ENCODE measurements at places on chromosomes 11 and 22.

DNA sequence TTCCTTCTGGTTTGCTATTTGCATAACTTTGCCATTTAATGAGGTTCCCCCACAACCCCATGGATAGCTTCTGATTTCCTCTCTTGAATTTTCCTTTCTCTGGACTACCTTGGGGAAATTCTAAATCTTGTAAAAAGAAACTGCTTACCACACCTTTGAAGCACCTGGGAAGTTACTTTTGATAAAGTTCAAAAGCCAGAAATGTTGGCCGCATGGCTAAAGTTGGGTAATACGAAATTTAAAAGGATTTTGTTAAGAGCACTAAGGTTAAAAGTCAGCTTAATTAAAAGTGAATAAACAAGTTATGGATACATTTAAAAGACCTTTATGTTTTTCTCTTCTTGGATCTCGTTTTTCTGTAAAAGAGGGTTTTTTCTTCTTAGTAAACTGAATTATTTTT lies 5.5 kb downstream of the CASP4 start:
- DNase-seq, result no peak

GRCh38 chr22:23128269-23129108 lies 13.3 kb downstream of the RSPH14 start:
- DNase-seq, result peak; percentile 57

DNA sequence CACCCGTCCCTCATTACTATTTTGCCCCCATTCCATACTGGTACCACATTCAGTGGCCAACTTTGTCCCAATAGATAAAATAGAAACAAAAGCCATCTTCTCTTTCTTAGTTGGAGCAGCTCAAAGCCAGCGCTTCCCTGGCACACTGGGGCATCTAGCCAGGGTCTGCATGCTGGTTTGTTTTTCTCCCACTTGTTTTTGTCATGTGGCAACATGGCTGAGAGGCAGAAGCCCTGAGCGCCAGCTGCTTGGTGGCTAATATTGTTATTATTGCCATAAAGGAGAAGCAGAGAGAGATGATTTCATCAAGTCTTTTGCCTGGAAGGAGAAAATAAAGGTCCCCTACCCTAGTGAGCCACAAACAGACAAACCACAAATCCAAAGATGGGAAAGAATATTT lies 48.4 kb upstream of the CRTAM start:
- no peak for DNase-seq

DNA sequence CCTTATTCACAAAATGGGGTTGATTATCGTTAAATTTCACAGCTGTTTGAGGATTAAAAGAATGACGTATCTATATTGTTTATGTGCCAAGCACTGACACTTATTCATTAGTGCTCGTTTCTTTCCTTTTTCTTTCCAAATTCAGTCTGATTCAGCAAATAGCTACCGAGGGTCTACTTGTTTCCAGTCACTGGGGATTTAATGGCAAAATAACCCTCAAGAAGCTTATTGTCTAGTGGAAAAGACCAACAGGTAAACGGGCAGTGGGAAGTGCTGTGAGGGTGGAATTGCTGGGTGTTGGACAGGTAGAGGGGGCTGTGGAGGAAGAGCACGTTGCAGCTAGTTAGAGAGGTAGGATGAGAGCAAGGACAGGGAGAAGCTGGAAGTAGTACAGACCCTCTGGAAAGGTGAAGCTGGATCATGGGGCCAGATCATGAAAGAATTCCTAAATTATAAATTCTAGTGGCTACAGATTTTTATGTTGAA lies 48.3 kb upstream of the BIRC3 start:
- no peak for DNase-seq

DNA sequence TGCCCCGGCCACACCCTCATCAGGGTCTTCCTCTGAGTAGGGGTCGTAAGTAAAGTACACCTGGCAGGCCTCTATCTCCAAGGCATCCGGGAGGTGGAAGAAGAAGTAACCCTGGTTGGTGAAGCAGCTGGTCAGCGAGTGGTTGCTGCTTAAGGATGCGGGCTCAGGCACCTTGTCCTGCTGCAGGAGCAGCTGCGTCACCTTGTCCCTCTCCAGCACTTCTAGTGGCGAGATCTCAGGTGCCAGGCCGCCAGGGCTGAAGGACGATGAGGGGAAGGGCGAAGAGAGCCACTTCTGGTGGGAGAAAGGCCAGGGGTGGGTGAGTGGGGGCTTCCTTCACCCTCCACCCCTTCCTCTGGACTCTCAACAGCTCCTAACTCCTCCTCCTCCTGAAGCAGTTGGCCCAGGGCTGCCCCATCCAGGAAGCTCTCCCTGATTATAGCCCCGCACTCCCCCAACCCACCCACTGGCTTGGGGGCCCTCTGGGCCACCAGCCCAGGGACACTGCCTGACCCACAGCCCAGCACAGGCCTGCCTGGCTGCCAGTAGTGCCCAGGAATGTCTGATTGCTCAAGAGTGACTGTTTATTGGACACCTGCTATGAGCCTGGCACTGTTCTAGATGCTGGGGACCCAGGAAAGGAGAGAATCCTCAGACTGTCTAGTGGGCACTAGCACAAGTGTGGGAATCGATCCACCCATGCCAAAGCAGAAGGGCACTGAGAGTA lies 19.2 kb upstream of the TMPRSS6 start:
- no peak for DNase-seq

GRCh38 chr22:37165940-37166674 lies 16.4 kb upstream of the IL2RB start:
- DNase-seq, result no peak
